Hindlimb muscle (tissue), 1 donor: ENCODE measurements at places on chromosomes 5 and 9. TPM values are rescaled to one million over a fixed set of nuclear protein-coding genes. Genes with fewer than 3 reads are reported as not detected.

Gene REXO4
- polyA plus RNA-seq, result 43.6 TPM

Gene PCDHGA2
- polyA plus RNA-seq, result 2.1 TPM

Gene SEMA4D
- polyA plus RNA-seq, result 23.3 TPM

Gene SLC26A2
- 8.6 TPM for polyA plus RNA-seq

Gene SPOCK1
- 4.6 TPM for polyA plus RNA-seq

Gene ABO
- polyA plus RNA-seq, result 4.5 TPM

Gene DCTN3
- 71.7 TPM for polyA plus RNA-seq

Gene ISL1
- 0.28 TPM for polyA plus RNA-seq

Gene ADGRD2
- not detected for polyA plus RNA-seq

Gene CAMK2A
- 116 TPM for polyA plus RNA-seq

Gene RASGRF2
- polyA plus RNA-seq, result 1.1 TPM

Gene LIFR
- 48.9 TPM for polyA plus RNA-seq

Gene ENG
- polyA plus RNA-seq, result 71.6 TPM

Gene GLIPR2
- polyA plus RNA-seq, result 94.7 TPM

Gene ACTBL2
- polyA plus RNA-seq, result not detected

Gene ITK
- polyA plus RNA-seq, result 0.31 TPM

Gene PCDHB16
- 3.9 TPM for polyA plus RNA-seq

Gene OTULINL
- polyA plus RNA-seq, result 3.4 TPM

Gene IFNK
- not detected for polyA plus RNA-seq

Gene LRRC14B
- polyA plus RNA-seq, result 41.2 TPM

Gene PDE6A
- polyA plus RNA-seq, result 0.09 TPM

Gene SLC36A3
- polyA plus RNA-seq, result not detected

Gene INSL6
- polyA plus RNA-seq, result 0.58 TPM

Gene CMBL
- 110 TPM for polyA plus RNA-seq

Gene ALG2
- polyA plus RNA-seq, result 15.1 TPM

Gene GNA14
- 6.0 TPM for polyA plus RNA-seq

Gene RASGEF1C
- polyA plus RNA-seq, result 4.9 TPM

Gene IFNA21
- not detected for polyA plus RNA-seq

Gene PPP3R2
- polyA plus RNA-seq, result not detected

Gene PRLR
- 0.15 TPM for polyA plus RNA-seq

Gene SHOC1
- 0.26 TPM for polyA plus RNA-seq

Gene IL4
- polyA plus RNA-seq, result not detected

Gene TPM2
- polyA plus RNA-seq, result 10,018 TPM

Gene PCA3
- polyA plus RNA-seq, result 0.72 TPM

Gene DMRTA1
- polyA plus RNA-seq, result 0.05 TPM

Gene SLC1A3
- polyA plus RNA-seq, result 23.2 TPM

Gene CDO1
- 15.4 TPM for polyA plus RNA-seq

Gene CNTLN
- polyA plus RNA-seq, result 7.4 TPM

Gene C8G
- 0.90 TPM for polyA plus RNA-seq

Gene KIF4B
- polyA plus RNA-seq, result not detected

Gene TMEM252
- 1.8 TPM for polyA plus RNA-seq

Gene ITGA2
- 7.3 TPM for polyA plus RNA-seq

Gene PLGRKT
- 31.4 TPM for polyA plus RNA-seq

Gene NUP188
- polyA plus RNA-seq, result 36.4 TPM

Gene FAM221B
- polyA plus RNA-seq, result 0.35 TPM

Gene CCDC192
- polyA plus RNA-seq, result 0.88 TPM

Gene ARSK
- polyA plus RNA-seq, result 10.0 TPM

Gene PCDHA1
- not detected for polyA plus RNA-seq

Gene FRRS1L
- 0.76 TPM for polyA plus RNA-seq

Gene GFI1B
- polyA plus RNA-seq, result 0.56 TPM

Gene CCDC171
- 2.2 TPM for polyA plus RNA-seq

Gene TRIM7
- polyA plus RNA-seq, result 20.4 TPM

Gene PCSK1
- polyA plus RNA-seq, result 0.04 TPM

Gene GABRG2
- polyA plus RNA-seq, result not detected

Gene ZBTB6
- 9.1 TPM for polyA plus RNA-seq

Gene PLEKHG4B
- polyA plus RNA-seq, result 0.39 TPM

Gene C9
- 0.34 TPM for polyA plus RNA-seq
